ENCODE measurements at places on chromosomes 6 and 20. TPM values are rescaled to one million over a fixed set of nuclear protein-coding genes. Genes with fewer than 3 reads are reported as not detected.

C20orf141 gene
- total RNA-seq: not detected

SEMG1 gene
- total RNA-seq: not detected

C4B gene
- total RNA-seq: 0.97 TPM

MAPK13 gene
- total RNA-seq: 5.0 TPM

OR2H2 gene
- total RNA-seq: not detected

RNF182 gene
- 0.65 TPM for total RNA-seq

VGLL2 gene
- not detected for total RNA-seq

DDO gene
- 0.16 TPM for total RNA-seq

ADGRG6 gene
- 43.6 TPM for total RNA-seq

GNRH2 gene
- not detected for total RNA-seq

SIRPG gene
- not detected for total RNA-seq

SUMO4 gene
- 0.65 TPM for total RNA-seq

CARMIL1 gene
- 6.8 TPM for total RNA-seq

SLC16A10 gene
- total RNA-seq: not detected

LY6G6D gene
- total RNA-seq: not detected

ATP6V1G2 gene
- total RNA-seq: 0.49 TPM

MCHR2 gene
- total RNA-seq: not detected

MAD2L1BP gene
- total RNA-seq: 18.6 TPM

GRIK2 gene
- 0.13 TPM for total RNA-seq

TAGAP gene
- not detected for total RNA-seq

SUN5 gene
- not detected for total RNA-seq

DHX35 gene
- total RNA-seq: 9.5 TPM

OVOL2 gene
- total RNA-seq: not detected

DACT2 gene
- not detected for total RNA-seq

SCGN gene
- not detected for total RNA-seq

SH3BGRL2 gene
- total RNA-seq: 33.0 TPM

SLC4A11 gene
- 28.9 TPM for total RNA-seq

RBPJL gene
- not detected for total RNA-seq

TBXT gene
- total RNA-seq: not detected

PDYN gene
- not detected for total RNA-seq

SLC22A7 gene
- not detected for total RNA-seq

CALHM4 gene
- total RNA-seq: 0.25 TPM

SLC9A8 gene
- 3.7 TPM for total RNA-seq

SULF2 gene
- total RNA-seq: 388 TPM

BMP2 gene
- total RNA-seq: 13.8 TPM

RBM24 gene
- 1.2 TPM for total RNA-seq

FAM83D gene
- total RNA-seq: 22.5 TPM

FAM162B gene
- total RNA-seq: 0.16 TPM

LAMP5 gene
- total RNA-seq: 1.4 TPM

RAB32 gene
- total RNA-seq: 70.1 TPM

HLA-DOB gene
- not detected for total RNA-seq

GPRC6A gene
- total RNA-seq: not detected

NKX2-2 gene
- not detected for total RNA-seq

ANKRD6 gene
- 13.0 TPM for total RNA-seq

SLCO4A1 gene
- 5.0 TPM for total RNA-seq

LZTS3 gene
- 3.4 TPM for total RNA-seq

CLIC5 gene
- 0.06 TPM for total RNA-seq

SRSF3 gene
- total RNA-seq: 256 TPM

TCF15 gene
- 3.7 TPM for total RNA-seq

SDC4 gene
- total RNA-seq: 12.6 TPM

PTCHD4 gene
- 4.2 TPM for total RNA-seq

CCHCR1 gene
- total RNA-seq: 15.7 TPM

RAET1G gene
- 0.65 TPM for total RNA-seq

LIN28B gene
- total RNA-seq: not detected

AHI1 gene
- total RNA-seq: 6.8 TPM

PNLDC1 gene
- total RNA-seq: 1.3 TPM

MARCKS gene
- total RNA-seq: 192 TPM

ERVFRD-1 gene
- 0.16 TPM for total RNA-seq

TREML1 gene
- total RNA-seq: not detected

RNF144B gene
- 63.3 TPM for total RNA-seq
